ENCODE measurements at places on chromosomes 1 and 21.

- no peaks in the 10 kb centered on the region for H3K27me3 ChIP-seq
- H3K4me3 ChIP-seq = no peak overlapping the region
- no peaks in the 10 kb centered on the region for H3K4me1 ChIP-seq
- no peak overlapping the region for H3K27ac ChIP-seq
- no peak for DNase-seq
- no peaks in the 10 kb centered on the region for H3K36me3 ChIP-seq
Measured at GRCh38 chr1:225146478-225146877, 217.0 kb downstream of the DNAH14 start.

DNA sequence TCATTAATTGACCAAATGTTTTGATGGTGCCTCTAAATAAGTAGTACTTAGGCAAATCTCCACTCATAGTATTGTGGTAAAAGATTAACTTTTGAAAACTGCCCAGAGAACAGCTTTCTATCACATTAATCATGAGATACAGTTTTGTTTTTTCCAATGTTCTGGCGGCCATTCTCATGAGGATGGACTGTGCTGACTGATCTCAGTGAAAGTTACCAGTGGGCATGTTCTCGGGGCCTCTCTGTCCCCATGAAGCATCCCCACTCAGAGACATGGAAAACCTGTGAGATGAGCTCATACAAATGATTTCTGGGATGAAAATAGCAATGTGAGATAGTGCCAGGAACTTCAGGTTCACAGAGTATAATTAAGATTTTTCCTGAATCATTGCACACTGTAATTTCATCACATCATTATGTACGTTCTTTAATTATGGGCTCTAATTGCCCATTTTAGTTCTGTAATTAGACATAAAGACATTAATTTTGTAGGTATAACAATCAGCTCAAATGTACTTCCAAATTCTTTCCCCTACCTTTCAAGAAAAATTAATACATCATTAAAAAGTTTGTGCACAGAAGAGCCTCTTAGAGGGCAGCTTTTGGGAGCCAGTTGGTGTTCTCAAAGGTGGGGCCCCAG lies 40.5 kb downstream of the DDR2 start:
- no peaks in the 10 kb centered on the region for H3K27me3 ChIP-seq
- no peak for DNase-seq
- no peaks in the 10 kb centered on the region for H3K36me3 ChIP-seq
- no peak overlapping the region for H3K4me3 ChIP-seq

DNA sequence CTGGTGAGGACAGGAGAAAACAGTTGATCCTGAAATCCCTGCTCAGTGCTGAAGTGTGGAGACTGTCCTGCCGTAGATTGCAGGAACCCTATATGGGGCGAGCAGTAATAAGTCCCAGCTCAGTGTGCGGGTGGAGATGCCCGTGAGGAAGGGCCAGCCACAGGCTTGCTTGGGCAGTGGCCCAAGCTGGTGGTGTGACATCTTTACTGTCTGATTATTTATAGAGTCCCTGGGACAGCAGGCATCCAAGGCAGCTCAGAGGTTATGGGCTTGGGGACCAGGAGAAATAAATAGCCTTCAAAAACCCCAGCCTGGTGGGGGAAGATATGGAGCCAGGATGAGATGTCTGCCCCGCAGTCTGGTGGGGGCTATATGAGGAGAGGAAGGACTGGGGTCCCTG lies 170.7 kb upstream of the POU3F1 start:
- DNase-seq = no peak
- H3K27ac ChIP-seq = no peak overlapping the region
- peaks cover 19% of the 10 kb centered on the region for H3K27me3 ChIP-seq
- no peaks in the 10 kb centered on the region for H3K36me3 ChIP-seq

DNA sequence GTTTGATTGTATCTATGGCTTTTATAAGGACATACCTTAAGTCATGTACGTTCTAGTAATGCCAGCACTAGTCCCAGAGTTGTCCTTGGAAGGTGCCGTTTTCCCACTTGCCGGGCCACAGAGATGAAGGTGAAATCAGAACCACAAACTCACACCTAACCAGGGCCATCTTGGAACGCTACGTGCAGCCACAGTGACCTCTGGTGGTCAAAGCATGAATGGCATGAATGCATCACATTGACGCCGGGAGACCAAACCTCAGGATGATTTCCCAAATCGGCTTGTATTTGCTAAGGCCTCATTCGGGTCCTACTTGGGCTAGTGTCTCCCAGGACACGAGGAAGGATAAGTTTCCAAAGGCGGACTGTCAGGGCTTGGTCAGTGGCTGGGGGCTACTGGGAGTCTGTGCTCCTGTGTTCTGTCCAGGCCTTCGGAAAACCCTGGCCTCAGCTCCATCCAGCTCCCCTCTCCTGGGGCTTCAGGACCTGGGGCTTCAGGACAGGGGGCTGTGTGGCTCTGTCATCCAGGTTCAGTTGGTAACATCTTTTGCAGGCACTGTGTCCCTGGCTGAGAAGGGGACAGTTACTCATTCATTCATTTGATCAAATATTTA lies 260.5 kb downstream of the PRDM2 start:
- H3K4me1 ChIP-seq = no peaks in the 10 kb centered on the region
- no peak overlapping the region for H3K4me3 ChIP-seq
- DNase-seq = peak; percentile 67

GRCh38 chr1:53134042-53134485 lies 8.4 kb downstream of the SLC1A7 start:
- H3K27ac ChIP-seq = no peak overlapping the region
- H3K4me1 ChIP-seq = no peaks in the 10 kb centered on the region
- DNase-seq = no peak
- H3K36me3 ChIP-seq = no peaks in the 10 kb centered on the region

- peaks cover 7% of the 10 kb centered on the region for H3K4me1 ChIP-seq
- peaks cover 90% of the 10 kb centered on the region for H3K36me3 ChIP-seq
- no peak for DNase-seq
- no peak overlapping the region for H3K27ac ChIP-seq
Measured at GRCh38 chr21:44905728-44906090, 15.0 kb downstream of the ITGB2 start.

DNA sequence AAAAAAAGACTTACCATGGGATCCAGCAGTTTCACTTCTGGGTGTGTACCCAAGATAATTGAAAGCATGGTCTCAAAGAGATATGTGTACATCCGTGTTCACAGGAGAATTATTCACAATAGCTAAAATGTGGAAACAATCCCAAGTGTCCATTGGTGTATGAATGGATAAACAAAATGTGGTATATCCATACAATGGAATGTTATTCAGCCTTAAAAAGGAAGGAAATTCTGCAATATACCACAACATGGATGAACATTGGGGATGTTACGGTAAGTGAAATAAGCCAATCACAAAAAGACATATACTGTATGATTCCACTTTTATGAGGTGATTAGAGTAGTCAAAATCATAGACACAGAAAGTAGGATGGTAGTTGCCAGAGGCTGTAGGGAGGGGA lies 7.0 kb upstream of the TUT4 start:
- H3K4me1 ChIP-seq = peaks cover 5% of the 10 kb centered on the region
- no peak for DNase-seq
- H3K27ac ChIP-seq = no peak overlapping the region
- no peaks in the 10 kb centered on the region for H3K27me3 ChIP-seq

DNA sequence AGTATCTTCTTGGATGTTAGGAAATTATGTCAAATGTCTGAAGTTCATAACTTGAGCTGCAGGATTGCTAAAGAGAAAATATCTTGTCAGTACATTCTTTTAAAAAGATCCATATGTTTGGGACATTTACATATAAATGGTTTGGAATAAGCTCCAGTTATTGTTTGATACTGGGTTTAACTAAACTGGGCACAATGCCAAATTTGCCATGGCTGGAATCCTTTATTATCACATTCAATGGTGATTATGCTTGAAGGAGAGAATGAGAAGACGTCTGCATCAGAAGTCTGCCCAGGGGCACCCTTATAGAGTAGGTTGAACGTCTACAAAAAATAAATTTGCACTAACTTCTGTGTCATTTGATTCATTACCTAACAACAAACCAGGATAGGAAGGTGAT lies 652.5 kb downstream of the AMY1C start:
- no peak for DNase-seq
- H3K36me3 ChIP-seq = no peaks in the 10 kb centered on the region
- H3K4me1 ChIP-seq = no peaks in the 10 kb centered on the region
- no peak overlapping the region for H3K27ac ChIP-seq
- H3K4me3 ChIP-seq = no peak overlapping the region

- H3K36me3 ChIP-seq = no peaks in the 10 kb centered on the region
- DNase-seq = no peak
- no peak overlapping the region for H3K27ac ChIP-seq
Measured at GRCh38 chr1:165481820-165482532, 37.0 kb upstream of the RXRG start.

DNA sequence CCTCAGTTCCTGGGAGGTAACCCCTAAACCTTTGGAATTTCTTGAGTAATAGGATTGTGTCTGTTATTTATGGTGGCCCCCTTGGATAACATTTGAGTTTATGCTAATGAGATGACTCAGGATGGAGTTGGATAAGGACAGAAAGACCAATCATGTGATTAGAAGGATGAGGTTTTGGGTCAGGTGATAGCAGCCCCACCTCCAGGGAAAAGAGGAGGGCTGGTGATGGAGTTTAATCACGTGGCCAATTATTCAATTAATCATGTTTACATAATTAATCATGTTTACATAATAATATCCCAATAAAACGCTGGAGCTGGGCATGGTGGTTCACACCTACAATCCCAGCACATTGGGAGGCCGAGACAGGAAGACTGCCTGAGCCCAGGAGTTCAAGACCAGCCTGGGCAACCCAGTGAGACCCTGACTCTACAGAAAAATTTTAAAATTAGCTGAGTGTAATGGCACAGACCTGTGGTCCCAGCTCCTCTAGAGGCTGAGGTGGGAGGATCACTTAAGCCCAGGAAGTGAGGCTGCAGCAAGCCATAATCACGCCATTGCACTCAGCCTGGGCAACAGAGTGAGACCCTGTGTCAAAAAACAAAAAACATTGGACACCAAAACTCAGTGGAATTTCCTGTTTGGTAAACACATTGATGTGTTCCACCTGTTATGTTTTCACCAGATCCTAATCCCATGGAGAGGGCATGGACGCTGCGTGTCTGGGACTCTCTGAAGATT lies 73.3 kb downstream of the NUP210L start:
- no peak overlapping the region for H3K27ac ChIP-seq
- no peak for DNase-seq
- H3K27me3 ChIP-seq = peaks cover 2% of the 10 kb centered on the region
- H3K4me1 ChIP-seq = no peaks in the 10 kb centered on the region
- H3K4me3 ChIP-seq = no peak overlapping the region

GRCh38 chr1:62128745-62129144 lies 65.9 kb upstream of the L1TD1 start:
- H3K36me3 ChIP-seq = no peaks in the 10 kb centered on the region
- DNase-seq = no peak
- H3K4me1 ChIP-seq = no peaks in the 10 kb centered on the region
- H3K27ac ChIP-seq = no peak overlapping the region
- H3K4me3 ChIP-seq = no peak overlapping the region

DNA sequence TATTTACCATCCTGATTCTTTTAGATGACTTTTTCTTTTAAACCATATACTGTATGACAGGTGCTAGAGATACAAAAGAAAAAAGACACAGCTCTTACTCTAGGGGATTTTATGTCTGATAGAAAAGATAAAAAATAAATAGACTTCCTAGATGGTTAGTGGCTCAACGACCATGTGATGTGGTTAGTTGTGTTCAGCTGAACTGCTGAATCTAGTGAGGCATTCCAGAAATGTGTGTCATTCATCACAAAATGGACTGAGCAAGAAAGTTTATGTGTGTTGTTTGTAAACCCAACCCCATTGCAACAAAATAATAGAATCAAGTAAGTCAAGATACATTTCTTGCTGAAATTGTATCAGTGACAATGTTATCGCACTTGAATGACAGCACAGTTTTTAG lies 205.8 kb upstream of the LYPLAL1 start:
- H3K4me1 ChIP-seq = no peaks in the 10 kb centered on the region
- H3K36me3 ChIP-seq = no peaks in the 10 kb centered on the region
- DNase-seq = no peak

GRCh38 chr1:212313616-212314015 lies 28.4 kb downstream of the PPP2R5A start:
- no peaks in the 10 kb centered on the region for H3K27me3 ChIP-seq
- no peaks in the 10 kb centered on the region for H3K4me1 ChIP-seq
- H3K4me3 ChIP-seq = no peak overlapping the region
- H3K27ac ChIP-seq = no peak overlapping the region

DNA sequence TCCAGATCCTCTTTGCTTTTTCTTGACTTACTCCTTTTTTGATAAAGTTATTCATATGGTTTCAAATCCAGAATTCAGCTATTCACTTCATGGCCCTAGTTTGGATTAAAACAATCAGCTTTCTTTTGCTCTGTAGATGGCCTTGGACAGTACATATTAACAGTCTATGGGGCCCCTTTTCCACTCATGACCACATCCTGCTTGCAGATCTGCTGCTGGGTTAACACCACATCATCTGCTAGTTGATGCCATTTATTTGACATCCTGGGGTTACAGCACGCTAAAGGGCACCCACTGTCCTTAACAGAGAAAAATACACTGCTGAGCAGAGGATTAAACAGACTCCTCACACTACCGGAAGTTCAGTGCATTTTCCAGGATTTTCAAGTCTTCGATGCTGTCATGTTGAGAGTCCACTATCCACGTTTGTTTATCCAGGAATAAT lies 941 bp upstream of the IFI16 start:
- peaks cover 34% of the 10 kb centered on the region for H3K4me1 ChIP-seq
- 0 out of 2 replicates have a peak, but pooled peaks cover 3% of the 10 kb centered on the region for H3K36me3 ChIP-seq
- H3K27ac ChIP-seq = peak overlapping the region; percentile 97

DNA sequence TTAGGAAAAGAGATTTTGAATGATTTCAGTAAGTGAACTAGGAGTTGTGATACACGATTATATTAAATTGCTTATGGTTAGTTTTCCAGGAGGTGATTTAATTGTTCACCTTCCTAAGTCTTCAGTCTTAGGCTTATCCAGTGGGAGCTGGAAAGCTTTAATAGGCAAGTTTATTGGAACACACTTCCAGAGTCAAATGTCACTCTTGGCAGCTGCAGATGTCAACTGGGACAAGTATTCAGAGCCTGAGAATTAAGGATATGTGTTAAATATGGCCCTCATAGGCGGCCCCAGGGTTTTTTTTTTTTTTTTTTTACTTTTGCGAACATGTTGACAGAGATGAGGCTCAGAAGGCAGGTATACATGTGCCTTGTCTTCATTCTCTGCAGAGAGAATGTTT lies 29.2 kb downstream of the UCK2 start:
- no peak for DNase-seq
- H3K27me3 ChIP-seq = no peaks in the 10 kb centered on the region
- peak overlapping the region; percentile 77 for H3K27ac ChIP-seq
- H3K36me3 ChIP-seq = peaks cover 19% of the 10 kb centered on the region

GRCh38 chr1:9243066-9243739 lies 8.6 kb downstream of the H6PD start:
- no peak for DNase-seq
- no peak overlapping the region for H3K4me3 ChIP-seq
- no peaks in the 10 kb centered on the region for H3K27me3 ChIP-seq
- H3K27ac ChIP-seq = peak overlapping the region; percentile 98
- H3K4me1 ChIP-seq = peaks cover 100% of the 10 kb centered on the region

GRCh38 chr1:177002891-177003290 lies 161.6 kb downstream of the ASTN1 start:
- H3K27me3 ChIP-seq = no peaks in the 10 kb centered on the region
- no peak overlapping the region for H3K27ac ChIP-seq
- H3K4me3 ChIP-seq = no peak overlapping the region
- DNase-seq = no peak

- no peak overlapping the region for H3K27ac ChIP-seq
- DNase-seq = no peak
- 0 out of 2 replicates have a peak, but pooled peaks cover 2% of the 10 kb centered on the region for H3K4me1 ChIP-seq
- H3K4me3 ChIP-seq = no peak overlapping the region
- H3K27me3 ChIP-seq = no peaks in the 10 kb centered on the region
- peaks cover 97% of the 10 kb centered on the region for H3K36me3 ChIP-seq
Measured at GRCh38 chr1:168235548-168235885, 9.7 kb downstream of the SFT2D2 start.

GRCh38 chr1:61088163-61088974 lies 6.0 kb downstream of the NFIA start:
- H3K27me3 ChIP-seq = no peaks in the 10 kb centered on the region
- no peak overlapping the region for H3K4me3 ChIP-seq
- no peaks in the 10 kb centered on the region for H3K4me1 ChIP-seq
- no peak overlapping the region for H3K27ac ChIP-seq

All from DND-41 (cell line).